Activated CD8-positive, alpha-beta memory T cell treated with anti-CD3 and anti-CD28 coated beads for 4 hours (primary cell): ENCODE measurements at places on chromosomes 2 and 18.

DNA sequence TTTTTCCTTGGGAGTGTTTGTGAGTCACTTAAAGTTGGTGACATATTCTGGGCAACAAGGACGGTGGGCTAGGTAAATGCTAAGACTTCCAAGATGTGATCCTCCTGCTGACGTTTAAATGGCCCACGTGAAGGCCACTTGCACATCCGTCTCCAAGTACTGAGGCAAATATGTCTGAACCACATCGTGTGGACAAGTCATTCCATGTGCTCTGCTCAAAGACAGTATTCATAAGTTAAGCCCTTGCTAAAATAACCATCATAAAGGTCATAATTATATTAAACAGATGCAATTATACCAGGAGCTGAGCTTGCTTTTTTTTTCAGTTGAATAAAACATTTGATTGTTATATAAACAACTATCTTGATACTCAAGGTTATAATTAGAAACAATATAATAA, 44.8 kb downstream of the SPP2 start:
- no peak for DNase-seq

GRCh38 chr18:55096263-55096951, 137.1 kb upstream of the CCDC68 start:
- DNase-seq = no peak

DNA sequence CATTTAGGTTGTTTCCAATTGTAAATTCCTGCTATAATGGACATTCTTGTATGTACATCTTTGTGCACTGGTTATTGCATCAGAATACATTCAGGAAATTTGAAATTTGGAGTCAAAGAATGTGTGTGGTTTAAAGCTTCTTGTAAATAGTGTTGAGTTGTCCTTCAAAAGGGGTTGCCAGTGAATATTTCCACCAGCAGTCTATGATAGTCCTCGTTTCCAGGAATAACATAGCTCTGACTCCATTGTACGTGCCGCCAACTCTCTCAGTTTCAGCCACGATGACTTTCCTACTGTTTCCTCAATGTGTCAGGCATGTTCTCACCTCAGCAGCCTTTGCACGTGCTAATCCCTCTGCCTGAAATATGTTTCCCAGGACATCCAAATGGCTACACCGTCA, 10.9 kb upstream of the HS6ST1 start:
- no peak for DNase-seq

DNA sequence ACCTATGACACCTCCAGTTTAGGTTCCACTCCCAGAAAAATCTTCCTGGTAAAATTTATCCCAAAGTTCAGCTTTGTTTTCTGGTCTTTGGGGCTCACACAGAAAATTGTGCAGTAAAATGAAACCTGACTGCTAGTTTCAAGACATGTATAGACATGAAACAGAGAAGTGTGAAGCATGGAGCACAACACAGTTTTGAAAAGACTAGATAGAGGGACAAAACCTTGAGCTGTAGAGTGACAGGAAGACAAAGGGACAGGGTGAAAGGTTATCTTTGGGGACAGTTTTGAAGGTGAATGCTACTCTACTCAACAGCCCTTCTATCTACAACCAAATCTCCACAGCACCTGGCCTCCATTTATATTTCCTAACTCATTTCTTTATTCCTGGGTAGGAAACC, 352.6 kb downstream of the RBM43 start:
- DNase-seq = no peak

GRCh38 chr2:140401056-140401455, 1620.9 kb upstream of the NXPH2 start:
- no peak for DNase-seq
